ENCODE measurements at places on chromosomes 4 and X.
A peak's percentile ranks its signal among the peaks of the same experiment; 100 is the strongest.

DNA sequence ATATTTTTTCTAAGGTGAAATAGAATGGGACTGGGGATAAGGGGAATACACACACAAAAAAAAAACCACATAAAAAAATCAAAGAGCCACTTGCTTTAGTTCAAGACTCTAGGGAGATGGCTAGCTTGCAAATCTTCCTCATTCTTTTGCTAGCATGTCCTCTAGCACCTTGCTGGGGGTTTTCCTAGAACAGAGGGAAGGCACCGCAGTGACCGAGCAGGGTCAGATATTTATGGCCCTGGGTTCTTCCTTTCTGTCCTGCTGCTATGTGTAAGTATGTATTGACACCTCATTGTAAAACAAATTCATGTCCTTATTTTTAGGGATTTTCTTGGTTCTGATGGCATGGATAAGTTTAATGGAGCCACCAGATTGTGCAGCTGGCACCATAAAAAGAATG is 81.2 kb downstream of the SHISA3 start:
- DNase-seq, result no peak
- peaks cover 6% of the 10 kb centered on the region for H3K36me3 ChIP-seq
- H3K4me1 ChIP-seq, result peaks cover 4% of the 10 kb centered on the region
- H3K4me3 ChIP-seq, result no peak overlapping the region

DNA sequence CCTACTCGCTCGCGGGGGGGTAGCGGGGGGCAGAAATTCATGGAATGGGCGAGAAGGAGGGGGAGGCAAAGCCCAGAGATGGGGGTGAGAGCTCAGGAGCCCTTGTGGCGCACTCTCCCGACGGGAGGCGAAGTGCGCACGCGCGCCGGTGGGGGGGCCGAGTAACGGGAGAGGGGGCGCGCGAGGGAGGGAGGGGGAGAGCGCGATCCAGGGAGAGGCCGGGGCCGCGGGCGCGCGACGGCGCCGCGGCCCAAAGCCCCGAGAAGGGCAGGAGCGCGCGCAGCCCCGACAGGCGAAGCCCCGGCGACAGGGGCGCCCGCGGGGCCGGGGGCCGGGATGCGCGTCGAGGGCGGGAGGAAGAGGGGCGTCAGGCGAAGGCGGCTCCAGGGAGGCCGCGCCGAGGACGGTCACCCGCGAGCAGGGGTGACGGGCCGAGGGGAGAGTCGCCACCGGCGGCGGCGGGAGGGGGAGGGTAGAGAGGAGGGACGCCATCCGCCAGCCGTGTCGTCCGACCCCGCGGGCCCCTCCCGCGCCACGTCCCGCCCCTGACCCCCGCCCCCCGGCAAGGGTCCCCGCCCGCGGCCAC is 421 bp downstream of the MECP2 start:
- H3K4me3 ChIP-seq, result peak overlapping the region; percentile 96
- peak overlapping the region; percentile 94 for H3K27ac ChIP-seq
- no peaks in the 10 kb centered on the region for H3K27me3 ChIP-seq
- DNase-seq, result peak; percentile 53
- peaks cover 4% of the 10 kb centered on the region for H3K36me3 ChIP-seq
- peaks cover 37% of the 10 kb centered on the region for H3K4me1 ChIP-seq

DNA sequence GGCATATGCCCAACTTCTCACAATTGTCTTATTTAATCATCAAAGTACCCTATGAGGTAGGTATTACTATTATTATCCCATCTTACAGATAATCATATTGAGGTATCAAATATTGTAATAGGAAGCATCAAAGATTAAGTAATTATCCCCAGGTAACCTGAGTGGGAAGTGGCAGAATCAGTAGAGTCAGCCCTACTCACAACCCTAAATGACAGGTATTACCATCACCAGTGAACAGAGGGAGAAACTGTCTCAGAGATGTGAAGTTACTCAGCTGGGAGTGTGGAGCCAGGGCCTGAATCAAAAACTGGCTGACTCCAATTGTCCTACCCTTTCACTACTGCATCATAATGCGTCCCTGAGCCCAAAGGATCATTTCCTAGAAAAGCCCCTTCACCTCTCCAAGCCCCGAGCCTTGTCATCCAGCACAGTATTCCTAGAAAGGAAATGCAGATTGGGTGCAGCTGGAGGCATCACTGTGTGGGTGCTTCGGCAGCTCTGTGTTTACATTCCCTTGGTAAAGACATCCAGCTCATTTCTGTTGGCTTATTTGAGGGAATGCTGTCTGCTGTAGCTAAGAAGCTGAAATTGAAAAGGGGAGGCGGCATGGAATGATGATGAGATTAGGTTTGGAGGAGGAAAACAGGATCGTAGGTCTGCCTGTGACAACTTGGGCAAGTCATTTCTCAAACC is 72.8 kb downstream of the DHX15 start:
- H3K27ac ChIP-seq, result no peak overlapping the region
- no peak overlapping the region for H3K4me3 ChIP-seq
- peaks cover 2% of the 10 kb centered on the region for H3K4me1 ChIP-seq

DNA sequence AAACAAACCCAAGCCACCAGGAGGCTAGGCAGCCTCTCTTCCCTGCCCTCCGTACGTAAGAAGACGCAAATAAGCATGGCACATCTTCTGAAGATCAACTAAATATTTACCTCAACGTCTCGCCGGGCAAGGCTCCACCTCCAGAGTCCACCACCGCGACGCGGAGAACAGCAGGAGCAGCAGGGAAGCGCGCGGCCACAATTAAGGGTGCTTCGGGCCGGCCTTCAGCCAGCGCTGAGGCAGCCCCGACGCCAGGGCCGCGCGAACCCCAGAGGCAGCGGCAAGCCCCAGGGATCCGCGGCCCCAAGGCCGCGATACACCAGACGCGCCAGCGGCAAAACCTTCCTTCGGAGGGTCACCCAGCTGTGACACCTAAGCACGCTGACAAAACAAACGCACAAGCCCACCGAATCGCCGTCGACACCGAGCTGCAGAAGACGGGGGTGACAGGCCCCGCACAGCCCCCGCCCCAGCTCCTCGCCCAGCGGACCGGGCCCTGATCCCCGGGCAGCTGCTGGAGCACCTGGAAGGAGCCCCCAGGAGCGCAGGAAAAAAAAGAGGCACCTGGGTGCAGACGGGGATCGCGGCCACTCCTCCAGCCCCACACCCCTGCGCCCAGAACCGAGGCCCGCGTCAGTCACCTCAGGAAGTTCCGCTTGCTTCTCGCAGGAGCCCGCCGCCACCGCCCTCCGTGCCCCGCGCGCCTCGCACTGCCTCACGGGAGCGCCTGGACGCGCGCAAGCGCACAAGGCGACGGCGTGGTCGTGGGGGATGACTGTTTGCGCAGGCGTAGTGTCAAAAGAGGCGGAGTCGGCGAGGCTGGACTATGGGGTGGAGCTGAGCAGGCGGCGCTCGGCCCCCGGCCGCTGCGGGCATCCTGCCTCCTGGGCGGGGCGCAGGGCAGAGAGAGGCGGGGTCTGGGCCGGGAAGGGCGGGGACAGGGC is at the start of the genes HAUS3 and POLN:
Gene HAUS3 (minus strand): TSS at position 712 of the 944 bp plus-strand sequence. CDS start 1,175 bp downstream, outside the sequence.
Gene POLN (minus strand): TSS at position 712 of the 944 bp plus-strand sequence. CDS start 12,890 bp downstream, outside the sequence.
- H3K4me3 ChIP-seq, result peak within 1 kb of the TSS; percentile 93
- peaks cover 6% of the 10 kb centered on the region for H3K36me3 ChIP-seq
- DNase-seq, result peak; percentile 97
- peak within 1 kb of the TSS; percentile 97 for H3K27ac ChIP-seq

DNA sequence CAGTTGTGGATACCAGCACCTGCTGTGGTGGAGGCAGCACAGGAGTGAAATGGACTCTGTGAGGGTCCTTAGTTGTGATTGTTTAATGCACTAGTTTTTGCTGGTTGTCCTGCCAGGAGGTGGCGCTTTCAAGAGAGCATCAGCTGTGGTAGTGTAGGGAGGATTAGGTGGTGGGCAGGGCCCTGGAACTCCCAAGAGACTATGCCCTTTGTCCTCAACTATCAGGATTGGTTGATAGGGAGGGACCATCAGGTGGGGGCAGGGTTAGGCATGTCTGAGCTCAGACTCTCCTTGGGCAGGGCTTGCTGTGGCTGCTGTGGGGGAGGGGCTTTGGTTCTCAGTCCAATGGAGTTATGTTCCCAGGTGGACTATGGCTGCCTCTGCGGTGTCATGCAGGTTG is 121.9 kb downstream of the RRAGB start:
- no peaks in the 10 kb centered on the region for H3K27me3 ChIP-seq
- DNase-seq, result no peak
- H3K27ac ChIP-seq, result no peak overlapping the region
- no peaks in the 10 kb centered on the region for H3K36me3 ChIP-seq
- H3K4me3 ChIP-seq, result no peak overlapping the region

DNA sequence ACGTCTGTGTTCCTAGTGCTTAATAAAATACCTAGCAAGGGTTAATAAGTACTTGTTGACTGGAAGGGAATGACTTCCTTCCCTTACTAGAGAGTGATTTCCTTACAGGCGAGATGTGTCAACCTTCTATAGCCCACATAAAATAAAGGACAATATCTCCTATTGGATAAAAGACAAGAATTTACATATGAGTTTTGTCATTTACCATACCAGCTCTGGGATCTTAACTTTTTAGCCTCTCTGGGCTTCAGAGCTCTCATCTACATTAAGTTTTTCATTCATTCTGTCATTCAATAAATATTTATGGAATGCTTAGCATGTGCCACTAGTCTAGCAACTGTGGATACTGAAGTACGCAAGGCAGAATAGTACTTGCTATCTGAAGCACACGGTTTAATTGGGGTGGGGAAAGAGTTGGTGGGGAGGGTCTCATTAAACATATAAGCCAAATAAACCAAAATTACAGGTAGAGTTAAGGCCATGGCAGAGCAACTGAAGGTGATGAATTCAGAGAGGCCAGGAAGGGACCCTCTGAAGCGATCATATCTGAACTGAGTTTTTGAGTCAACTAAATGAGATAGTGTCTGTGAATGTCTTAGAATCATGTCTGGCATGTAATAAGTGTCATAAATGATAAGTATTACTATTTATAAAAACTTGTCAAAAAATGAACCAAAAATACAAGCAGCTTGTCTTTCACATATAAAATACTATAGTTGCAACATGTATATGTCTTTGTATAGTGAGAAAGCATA is 91.6 kb upstream of the BMP2K start:
- no peaks in the 10 kb centered on the region for H3K4me1 ChIP-seq
- no peak for DNase-seq
- H3K27ac ChIP-seq, result no peak overlapping the region

DNA sequence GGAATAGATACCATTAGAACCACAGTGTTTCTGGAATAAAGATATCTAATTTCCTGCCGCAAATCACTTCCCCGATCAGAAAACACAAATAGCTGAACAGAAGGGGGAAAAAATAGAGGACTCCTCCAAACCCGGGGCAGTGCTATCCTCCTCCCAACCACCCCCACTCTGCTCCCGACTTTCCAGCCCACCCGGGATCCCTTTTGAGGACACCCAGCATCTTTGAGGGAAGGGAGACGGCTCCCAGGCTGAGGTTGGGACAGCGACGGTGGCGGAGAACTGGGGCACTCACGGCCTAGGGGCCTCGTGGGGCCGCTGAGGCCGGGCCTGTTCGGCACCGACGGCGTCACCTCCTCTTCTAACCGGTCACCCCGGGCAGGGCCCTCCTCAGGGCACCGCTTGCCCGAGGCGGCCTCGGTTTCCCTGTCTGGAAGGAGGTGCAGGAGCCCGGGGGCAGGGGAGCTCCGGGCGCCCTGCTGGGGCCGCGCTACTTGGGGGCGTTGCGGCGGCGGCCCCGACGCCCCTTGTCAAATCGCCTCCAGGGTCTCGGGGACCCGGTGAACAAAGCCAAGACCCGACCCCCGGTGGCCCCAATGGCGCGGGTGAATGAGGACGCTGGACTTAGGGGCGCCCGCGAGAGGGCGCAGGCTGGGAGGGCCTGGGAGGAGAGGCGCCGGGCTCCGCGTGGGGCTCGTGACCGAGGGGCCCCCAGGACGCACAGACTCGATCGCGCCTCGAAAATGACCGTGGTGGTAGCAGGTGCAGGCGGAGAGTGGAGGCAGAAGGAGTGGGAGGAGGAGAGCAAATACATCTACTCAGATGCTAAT is 6.9 kb upstream of the ARX start:
- no peaks in the 10 kb centered on the region for H3K36me3 ChIP-seq
- H3K27me3 ChIP-seq, result peaks cover 41% of the 10 kb centered on the region
- H3K27ac ChIP-seq, result no peak overlapping the region
- peak overlapping the region; percentile 16 for H3K4me3 ChIP-seq
- H3K4me1 ChIP-seq, result peaks cover 10% of the 10 kb centered on the region

DNA sequence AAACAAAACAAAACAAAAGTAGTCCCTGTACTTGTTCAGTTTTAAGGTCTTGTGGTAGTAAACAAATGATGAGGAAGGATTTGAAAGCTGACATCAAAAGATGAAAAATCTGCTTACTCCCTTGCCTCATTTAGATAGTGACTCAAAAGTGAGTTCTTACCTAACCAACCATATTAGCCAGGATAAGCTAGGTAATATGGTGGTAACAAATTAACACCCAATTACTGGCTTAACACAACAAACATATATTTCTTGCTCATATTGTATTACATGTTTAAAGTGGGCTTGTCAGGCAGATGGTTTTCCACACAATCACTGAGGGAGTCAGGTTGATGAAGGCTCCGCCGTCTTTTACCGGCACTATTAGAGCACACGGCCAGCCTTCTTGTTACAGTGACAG is 189.7 kb downstream of the PPARGC1A start:
- H3K4me3 ChIP-seq, result no peak overlapping the region
- H3K27ac ChIP-seq, result no peak overlapping the region
- no peaks in the 10 kb centered on the region for H3K36me3 ChIP-seq
- no peaks in the 10 kb centered on the region for H3K4me1 ChIP-seq

DNA sequence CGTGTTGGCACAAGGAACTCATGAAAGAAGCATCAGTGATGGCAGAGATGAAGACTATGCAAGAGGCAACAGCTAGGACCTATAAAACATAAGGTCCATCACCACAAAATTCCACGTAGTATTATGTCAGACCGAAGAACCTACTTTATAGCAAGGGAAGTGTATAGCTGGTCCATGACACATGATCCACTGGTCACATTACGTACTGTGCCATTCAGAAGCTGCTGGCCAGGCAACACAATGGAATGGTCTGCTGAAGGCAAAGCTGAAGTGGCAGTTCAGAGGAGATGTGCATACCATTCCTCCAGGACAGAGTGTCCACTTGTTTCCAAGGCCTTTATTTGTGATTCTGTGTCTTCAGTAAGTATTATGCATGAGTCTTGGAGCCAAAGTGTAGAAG is 215.5 kb upstream of the UGT8 start:
- no peak overlapping the region for H3K27ac ChIP-seq
- H3K27me3 ChIP-seq, result peaks cover 12% of the 10 kb centered on the region
- DNase-seq, result no peak
- H3K4me1 ChIP-seq, result no peaks in the 10 kb centered on the region
- no peak overlapping the region for H3K4me3 ChIP-seq
- no peaks in the 10 kb centered on the region for H3K36me3 ChIP-seq

- H3K36me3 ChIP-seq, result no peaks in the 10 kb centered on the region
- H3K4me1 ChIP-seq, result peaks cover 9% of the 10 kb centered on the region
- no peak for DNase-seq
- no peak overlapping the region for H3K4me3 ChIP-seq
- no peaks in the 10 kb centered on the region for H3K27me3 ChIP-seq
Measured at GRCh38 chr4:115234405-115235093, 121.1 kb upstream of the NDST4 start.

- H3K36me3 ChIP-seq, result no peaks in the 10 kb centered on the region
- no peak overlapping the region for H3K4me3 ChIP-seq
- no peaks in the 10 kb centered on the region for H3K27me3 ChIP-seq
- DNase-seq, result no peak
- no peak overlapping the region for H3K27ac ChIP-seq
- no peaks in the 10 kb centered on the region for H3K4me1 ChIP-seq
Measured at GRCh38 chr4:141427726-141428296, 207.1 kb downstream of the ZNF330 start.

- H3K27ac ChIP-seq, result no peak overlapping the region
- H3K27me3 ChIP-seq, result peaks cover 21% of the 10 kb centered on the region
- no peak for DNase-seq
- H3K4me1 ChIP-seq, result no peaks in the 10 kb centered on the region
Measured at GRCh38 chr4:42331914-42332368, 65.3 kb upstream of the SHISA3 start.

- H3K27me3 ChIP-seq, result no peaks in the 10 kb centered on the region
- no peak overlapping the region for H3K4me3 ChIP-seq
- H3K4me1 ChIP-seq, result peaks cover 14% of the 10 kb centered on the region
- DNase-seq, result no peak
- no peaks in the 10 kb centered on the region for H3K36me3 ChIP-seq
- H3K27ac ChIP-seq, result no peak overlapping the region
Measured at GRCh38 chr4:36317721-36318120, 36.3 kb downstream of the DTHD1 start.
